ENCODE measurements at places on chromosomes 7 and 10. TPM values are rescaled to one million over a fixed set of nuclear protein-coding genes. Genes with fewer than 3 reads are reported as not detected.

NRCAM gene
- not detected for total RNA-seq

ADRA2A gene
- 0.53 TPM for total RNA-seq

DNA sequence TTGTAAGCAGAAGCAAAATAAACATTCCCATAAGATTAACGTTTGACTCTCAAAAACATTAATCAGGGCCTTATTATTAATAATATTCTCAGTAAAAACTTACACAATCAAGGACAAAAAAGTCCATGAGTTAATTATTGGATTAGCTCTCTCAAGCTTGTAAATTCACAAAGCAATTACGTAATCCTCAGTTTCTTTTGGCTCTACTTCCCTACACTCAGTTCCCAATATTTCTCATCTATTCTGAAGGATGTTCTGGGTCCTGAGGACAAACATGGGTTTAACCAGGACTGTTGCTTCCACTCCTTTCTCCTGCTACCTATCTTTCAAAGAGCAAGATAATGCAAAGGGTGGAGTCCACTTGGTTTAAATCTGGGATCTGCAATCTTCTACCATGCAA, 15.1 kb downstream of the FBXL13 start:
- DNase-seq, result no peak

- no peak for DNase-seq
These were observed 37.4 kb upstream of the CDCA7L start for GRCh38 chr7:21983056-21983455.

DNA sequence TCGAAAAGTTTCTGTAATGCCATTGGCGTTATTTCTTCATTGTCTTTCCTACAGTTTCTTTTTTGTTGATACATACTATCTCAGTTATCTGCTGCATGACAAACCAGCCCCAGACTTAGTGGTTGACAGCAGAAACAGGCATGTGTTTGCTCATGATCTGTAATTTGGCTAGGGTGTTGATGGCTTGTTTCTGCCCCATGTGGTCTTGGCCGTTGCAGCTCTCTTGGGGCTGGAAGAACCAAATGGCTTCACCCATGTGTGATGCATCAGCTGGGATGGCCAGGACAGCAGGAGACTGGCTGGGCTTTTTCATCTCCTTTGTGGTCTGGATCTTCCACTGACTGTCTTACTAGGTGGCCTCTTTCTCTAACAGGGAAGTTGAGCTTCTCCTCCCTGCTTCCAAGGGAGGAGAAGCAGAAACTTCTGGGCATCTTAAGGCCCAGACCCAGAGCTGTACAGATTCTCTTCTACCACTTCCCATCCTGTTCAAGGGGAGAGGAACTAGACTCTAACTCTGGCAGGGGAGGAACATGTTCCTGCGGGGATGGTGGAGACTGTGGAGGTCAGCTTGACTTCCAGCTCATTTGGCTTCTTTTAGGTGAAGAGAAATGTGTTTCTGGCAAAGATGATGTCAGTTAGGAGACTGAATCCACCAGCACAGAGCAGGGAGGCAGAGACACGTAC, 89.3 kb downstream of the FANK1 start:
- no peak for DNase-seq

DNA sequence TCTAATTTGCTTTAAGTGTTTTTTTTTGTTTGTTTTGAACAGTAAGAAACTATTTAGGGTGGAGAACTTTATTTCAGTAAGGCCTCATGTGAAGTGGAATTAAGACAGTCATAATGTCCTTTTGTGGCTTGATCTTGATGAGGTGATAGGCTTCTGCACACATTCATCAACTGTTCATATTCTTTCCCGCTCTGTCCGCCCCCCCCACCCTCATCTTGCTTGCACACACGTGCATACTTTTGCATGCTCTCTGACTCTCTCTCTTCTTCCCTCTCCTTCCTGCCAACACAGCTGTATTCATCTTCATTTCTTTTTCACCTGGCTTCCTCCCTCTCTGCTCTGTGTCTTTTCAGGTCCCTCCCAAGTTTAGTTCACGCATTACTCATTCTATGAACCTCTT, 429.6 kb downstream of the AUTS2 start:
- DNase-seq, result no peak

DNA sequence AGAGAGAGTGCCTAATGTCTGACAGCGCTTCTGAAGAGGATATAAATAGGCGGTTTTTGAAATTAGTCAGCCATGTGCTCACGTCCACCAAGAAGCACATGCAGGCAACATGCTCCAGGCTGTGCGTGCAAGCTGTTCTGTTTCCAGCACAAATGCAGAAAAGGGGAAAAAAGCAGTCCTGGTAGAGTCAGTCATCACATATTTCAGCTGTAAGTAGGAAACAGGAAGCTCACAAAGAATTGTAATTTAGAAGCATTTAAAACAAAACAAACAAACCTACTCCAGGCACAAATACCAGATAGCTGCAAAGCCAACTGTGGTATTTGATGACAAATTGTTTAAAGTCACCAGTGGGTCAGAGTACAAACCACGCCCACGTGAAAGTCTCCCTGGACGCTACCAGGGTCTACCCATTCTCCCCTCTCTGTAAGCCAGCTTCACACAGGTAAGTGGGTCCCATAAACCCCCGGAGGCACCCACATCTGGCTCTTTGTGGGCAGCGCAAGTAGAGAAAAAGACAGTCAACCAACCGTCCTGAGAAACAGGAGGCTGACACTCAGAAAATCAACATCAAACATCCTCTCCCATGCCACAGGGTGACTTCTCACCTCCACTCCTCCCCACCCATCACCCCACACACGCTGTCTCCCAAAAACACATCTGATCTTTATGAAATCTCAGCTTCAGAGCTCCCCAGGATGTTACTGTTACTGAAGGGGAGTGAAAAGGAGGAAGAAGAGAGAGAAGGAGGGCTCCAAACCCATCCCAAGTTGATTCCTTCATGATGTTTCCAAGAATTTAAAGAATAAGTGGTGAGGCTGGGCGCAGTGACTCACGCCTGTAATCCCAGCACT, 186.4 kb downstream of the FAM107B start:
- DNase-seq, result peak; percentile 93

- no peak for DNase-seq
These were observed 33.7 kb downstream of the DDC start for GRCh38 chr7:50531401-50531911.

DNA sequence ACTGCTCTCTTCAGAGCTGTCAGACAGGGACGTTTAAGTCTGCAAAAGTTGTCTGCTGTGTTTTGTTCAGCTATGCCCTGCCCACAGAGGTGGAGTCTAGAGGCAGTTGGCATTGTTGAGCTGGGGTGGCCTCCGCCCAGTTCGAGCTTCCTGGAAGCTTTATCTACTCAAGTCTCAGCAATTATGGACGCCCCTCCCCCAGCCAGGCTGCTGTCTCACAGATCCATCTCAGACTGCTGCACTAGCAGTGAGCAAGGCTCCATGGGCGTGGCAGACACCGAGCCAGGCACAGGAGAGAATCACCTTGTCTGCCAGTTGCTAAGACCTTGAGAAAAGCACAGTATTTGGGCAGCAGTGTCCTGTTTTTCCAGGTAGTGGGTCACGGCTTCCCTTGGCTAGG, 98.1 kb downstream of the SDHAF3 start:
- DNase-seq, result no peak
